Stimulated activated CD4-positive, alpha-beta T cell treated with anti-CD3 and anti-CD28 coated beads, TNF-alpha, amount 100 ng/mL, for 48 hours (primary cell): ENCODE measurements at places on chromosomes 7 and 10.
A peak's percentile ranks its signal among the peaks of the same experiment; 100 is the strongest.

DNA sequence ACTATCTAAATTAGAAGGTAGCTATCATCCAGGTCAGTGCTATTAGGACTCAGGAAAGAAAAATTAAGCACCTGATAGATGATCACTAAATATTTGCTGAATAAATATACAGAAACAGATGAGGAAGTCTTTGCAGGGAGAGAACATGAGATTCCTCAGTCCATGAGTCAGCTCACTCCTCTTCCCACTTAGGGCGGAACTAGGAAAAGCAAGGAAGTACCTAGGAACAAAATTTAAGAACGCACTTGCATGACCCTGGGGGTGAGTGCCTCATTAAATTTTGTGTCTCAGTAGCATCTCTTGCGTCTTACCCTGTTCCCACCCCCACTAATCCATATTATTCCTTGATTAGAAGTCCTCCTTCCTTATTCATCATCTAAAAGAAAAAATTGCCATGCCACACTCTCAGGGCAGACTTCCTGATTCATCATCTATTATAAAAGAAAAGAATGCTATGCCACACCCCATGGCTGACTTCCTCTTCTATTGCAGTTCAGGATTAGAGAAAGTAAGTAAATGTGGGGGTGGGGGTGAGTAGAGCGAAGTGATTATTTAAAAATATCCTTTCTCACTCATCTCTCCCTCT, 208.8 kb downstream of the THSD7A start:
- no peak for DNase-seq

DNA sequence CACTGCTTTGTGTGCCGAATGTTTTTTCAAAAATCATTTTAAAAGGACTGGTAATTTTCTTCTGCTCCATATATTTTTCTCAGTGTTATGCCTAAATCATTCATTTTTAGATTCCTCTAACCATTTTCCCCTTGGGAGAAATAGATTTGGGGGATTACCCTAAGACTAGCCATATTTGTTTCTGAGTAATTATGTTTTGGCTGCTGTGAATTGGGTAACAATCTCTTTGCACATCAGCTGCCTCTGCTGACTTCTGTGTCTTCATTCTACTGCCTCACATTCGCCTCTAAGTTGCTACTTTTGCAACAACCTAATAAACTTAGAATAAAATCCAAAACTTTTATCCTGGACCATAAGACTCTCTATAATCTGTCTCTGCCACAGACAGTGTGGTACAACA, 18.5 kb upstream of the MRC1 start:
- no peak for DNase-seq

GRCh38 chr7:102119925-102120324, 166.7 kb upstream of the SH2B2 start:
- no peak for DNase-seq

DNA sequence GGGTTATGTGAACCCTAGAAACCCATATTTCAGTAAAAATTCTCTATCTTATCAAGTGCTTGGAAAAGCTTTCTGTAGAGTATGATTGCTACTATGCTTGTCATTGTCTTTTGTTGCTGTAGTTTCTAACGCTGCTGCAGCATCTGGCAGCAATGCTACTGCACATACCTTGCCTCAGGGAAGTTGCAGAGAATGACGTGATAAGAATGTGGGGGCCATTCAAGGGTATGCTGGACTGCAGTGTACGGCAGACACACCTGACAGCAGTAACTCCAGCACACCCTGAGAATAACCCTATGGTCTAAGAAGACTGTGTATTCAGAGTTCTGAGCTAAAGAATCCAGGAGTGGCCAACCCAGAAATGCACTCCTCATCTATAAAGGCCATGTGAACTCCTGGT, 20.5 kb downstream of the TRIM4 start:
- no peak for DNase-seq

GRCh38 chr10:130775311-130775710, 536.2 kb downstream of the TCERG1L start:
- DNase-seq, result no peak

- no peak for DNase-seq
Measured at GRCh38 chr7:25964483-25964991, 187.5 kb upstream of the NFE2L3 start.

GRCh38 chr7:101936223-101936610, 118.8 kb downstream of the CUX1 start:
- no peak for DNase-seq

- DNase-seq, result no peak
Measured at GRCh38 chr10:43173120-43173519, 34.9 kb downstream of the CSGALNACT2 start.

- DNase-seq, result no peak
Measured at GRCh38 chr10:66637273-66638036, 288.4 kb upstream of the LRRTM3 start.

DNA sequence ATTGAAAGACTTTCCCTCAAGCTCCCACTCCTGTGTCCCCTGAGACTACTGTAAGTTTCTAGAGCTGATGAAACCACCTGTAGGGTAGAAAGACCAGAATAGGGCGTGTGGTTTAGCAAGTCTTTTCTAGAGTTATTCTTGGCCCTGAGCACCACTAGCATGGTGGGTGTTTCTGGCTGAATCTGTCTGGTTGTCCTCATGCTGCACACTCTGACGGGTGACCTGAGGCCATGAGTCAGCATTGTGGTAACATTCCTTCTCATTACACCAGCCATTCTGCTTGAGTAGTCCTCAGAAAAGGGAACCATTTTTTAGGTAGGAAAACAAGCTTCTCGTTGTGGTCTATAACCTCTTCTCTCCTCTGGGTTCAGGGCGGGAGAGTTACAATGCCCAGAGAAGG, 250.3 kb downstream of the SNX13 start:
- no peak for DNase-seq

DNA sequence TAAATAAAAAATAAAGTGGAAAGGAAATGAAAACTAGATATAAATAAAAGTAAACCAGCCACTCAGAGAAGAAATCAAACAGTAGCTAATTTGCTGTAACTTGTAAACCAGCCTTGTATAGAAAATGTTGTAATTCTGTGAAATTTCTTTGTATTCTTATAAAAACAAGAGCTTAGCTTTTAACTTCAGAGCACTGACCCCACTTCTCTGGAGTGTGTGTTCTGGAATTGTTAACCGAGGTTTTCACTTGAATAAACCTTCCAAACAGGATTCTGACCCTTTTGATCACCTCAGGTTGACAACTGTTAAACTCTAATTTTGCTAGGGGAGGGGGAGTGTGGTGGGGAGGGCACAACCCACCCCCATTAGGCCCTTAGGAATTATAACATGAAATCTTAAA, 151.9 kb upstream of the TRIM24 start:
- no peak for DNase-seq

DNA sequence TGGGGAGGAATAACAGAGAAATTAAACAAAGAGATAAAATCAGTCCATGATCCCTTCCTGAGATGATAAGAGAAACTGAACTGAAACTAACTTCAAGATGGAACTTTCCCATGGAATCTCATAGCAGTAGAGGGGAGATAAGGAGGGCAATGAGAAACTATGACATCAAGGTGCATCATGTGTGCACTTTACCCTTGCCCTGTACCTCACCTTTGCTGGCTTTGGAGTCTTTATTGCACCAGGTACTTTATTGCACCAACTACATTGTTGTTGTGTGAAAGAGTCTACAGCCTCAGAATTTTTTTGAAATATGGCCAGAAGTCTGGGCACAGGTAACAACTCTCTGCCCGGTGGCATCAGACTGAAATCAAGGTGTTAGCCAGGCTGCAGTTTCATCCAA, 11.2 kb upstream of the SMC3 start:
- no peak for DNase-seq

GRCh38 chr7:391411-391951, 101.5 kb downstream of the FOXL3 start:
- no peak for DNase-seq

DNA sequence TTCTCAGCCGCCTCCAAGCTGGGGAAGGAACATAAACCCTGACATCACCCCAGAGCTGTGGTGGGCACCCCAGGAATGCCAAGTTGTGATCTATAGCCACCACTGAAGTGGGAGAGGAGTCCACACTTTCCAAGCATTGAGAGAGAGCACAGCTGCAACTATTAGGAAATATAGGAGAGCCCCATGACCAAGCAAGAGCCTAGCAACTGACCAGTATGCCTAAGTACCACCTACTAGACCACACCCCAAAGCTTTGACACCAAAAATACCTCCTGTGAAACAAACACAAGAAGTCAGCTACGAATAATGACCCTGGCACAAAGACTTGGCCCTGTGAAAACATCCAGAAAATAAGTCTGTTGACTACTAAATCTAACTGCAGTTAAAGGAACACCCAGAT, 804.1 kb upstream of the IGFBP3 start:
- DNase-seq, result no peak

GRCh38 chr10:14389981-14390590, 59.4 kb upstream of the FRMD4A start:
- peak; percentile 36 for DNase-seq

GRCh38 chr7:133746305-133746704, 380.8 kb upstream of the LRGUK start:
- DNase-seq, result no peak

DNA sequence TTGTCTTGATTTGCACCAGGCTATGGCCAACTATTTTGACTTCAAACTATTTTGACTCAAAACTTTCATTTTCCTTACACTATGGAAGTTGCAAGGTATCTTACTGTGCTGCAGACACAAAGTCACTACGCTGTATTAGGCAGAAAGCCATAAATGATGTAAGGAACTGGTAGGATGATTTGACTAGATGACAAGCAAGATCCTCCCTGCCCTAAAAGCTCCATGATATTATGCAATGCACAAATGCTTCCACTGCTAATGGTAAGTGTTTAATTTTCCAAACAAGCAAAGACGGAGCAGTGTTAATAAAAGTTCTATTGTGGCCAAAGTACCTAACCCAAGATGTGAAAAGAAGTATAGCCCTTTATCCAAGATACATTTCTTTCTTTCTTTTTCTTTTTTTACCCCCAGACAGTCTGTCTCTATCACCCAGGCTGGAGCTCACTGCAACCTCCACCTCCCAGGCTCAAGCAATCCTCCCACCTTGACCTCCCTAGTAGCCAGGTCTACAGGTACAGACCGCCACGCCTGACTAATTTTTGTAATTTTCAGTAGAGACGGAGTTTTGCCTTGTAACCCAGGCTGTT, 98.2 kb downstream of the ANK3 start:
- DNase-seq, result no peak
